Activated naive CD4-positive, alpha-beta T cell (primary cell): ENCODE measurements at places on chromosomes 16 and 17.

DNA sequence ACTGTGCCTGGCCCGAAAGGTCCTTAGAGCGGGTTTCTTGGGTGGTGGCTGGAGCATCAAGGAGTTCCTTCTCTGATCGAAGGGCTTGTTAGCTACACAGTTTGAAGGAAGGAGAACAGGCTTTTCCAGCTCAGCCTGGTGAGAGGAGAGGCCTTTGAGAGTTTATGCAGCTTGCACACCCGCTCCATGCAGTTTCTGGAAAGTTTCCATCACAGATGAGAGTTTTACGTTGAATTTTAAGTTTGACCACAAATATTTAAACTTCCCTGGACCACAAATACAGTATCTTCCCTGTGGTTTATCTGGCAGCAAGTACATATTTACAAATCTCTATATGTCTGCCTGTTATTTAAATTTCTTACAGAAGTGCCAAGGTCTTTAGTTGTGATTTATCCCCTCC is 56.8 kb downstream of the HIC1 start:
- DNase-seq, result no peak

GRCh38 chr16:31440516-31441184 is 1.9 kb downstream of the ZNF843 start:
- DNase-seq, result no peak

DNA sequence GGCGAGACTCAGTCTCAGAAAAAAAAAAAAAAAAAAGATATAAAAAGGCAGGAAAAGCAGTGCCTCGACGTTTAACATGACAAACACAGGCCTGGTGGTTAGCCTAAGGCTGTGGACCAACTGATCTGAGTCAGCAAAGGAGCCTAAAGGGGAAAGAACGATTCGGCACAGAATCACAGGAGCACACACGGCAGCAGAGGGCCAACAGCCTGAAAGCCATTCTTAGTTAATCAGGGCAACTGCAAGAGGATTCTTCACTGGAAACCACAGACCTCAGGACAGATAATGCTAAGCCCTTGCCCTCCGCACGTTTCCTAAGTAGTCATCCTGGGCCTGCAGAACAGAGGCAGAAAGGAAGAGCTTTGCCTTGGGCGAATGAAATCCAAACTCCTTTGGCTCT is 14.7 kb downstream of the TMEM11 start:
- DNase-seq, result no peak

DNA sequence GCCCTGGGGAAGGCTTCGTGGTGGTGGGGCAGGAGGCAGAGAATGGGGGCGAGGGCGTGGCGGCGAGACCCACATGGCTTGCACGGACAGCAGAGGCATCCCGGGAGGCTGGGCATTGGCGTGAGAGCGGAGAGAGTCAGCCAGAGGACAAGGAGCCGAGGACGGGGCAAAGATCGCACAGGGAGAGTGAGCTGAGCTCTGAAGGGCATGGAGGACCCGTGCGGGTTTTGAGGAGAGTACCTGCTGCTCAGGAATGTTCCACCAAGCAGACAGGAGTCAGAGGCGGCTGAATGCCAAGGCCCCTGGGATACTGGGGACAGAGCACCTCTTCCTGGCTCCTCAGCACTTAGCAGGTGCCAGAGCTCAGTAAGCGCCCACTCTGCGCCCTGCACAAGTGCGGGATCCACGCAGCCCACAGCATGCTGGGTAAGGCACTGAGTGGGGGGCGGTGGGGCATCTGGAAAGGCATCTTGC is 47.8 kb downstream of the ARHGAP27 start:
- no peak for DNase-seq

DNA sequence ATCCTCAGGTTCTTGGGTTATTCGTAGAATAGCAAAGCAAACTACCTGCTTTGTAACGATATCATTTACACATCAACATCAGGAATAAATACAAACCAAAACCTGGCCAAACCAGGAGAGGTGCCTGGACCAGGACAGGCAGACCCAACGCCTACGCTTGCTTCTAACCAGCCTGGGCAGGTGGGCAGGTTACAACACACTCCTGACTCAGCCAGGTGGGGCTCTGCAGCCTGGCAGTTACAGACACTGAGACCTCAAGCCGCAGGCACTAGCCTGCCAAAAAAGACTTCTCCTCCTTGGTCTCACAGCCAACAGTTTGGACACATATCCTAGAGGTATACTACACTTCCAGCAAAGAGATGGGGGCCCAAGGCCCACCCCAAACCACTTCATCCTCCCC is 14.0 kb downstream of the ANKRD11 start:
- DNase-seq, result no peak

GRCh38 chr17:61551255-61551742 is 39.7 kb downstream of the NACA2 start:
- no peak for DNase-seq

DNA sequence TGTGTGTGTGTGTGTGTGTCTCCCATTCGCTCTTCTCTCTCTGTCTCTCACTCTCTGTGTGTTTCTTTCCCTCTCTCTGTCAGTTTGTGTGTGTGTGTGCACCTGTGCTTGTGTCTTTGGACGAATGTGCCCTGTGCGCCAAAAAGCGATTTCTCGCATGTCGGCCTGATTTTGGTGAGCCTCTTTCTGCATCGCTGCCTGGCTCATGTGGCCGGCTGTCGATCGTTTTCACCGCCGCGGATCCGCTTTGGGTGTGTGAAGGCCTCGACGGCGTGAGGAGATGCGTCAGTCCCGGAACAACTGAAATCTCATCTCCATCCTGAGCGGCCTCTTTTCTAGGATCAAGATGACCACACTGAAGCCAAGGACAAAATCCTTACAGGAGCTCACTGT is 609.0 kb downstream of the KCNJ18 start:
- no peak for DNase-seq

- no peak for DNase-seq
Measured at GRCh38 chr16:61780161-61780560, 256.1 kb downstream of the CDH8 start.

DNA sequence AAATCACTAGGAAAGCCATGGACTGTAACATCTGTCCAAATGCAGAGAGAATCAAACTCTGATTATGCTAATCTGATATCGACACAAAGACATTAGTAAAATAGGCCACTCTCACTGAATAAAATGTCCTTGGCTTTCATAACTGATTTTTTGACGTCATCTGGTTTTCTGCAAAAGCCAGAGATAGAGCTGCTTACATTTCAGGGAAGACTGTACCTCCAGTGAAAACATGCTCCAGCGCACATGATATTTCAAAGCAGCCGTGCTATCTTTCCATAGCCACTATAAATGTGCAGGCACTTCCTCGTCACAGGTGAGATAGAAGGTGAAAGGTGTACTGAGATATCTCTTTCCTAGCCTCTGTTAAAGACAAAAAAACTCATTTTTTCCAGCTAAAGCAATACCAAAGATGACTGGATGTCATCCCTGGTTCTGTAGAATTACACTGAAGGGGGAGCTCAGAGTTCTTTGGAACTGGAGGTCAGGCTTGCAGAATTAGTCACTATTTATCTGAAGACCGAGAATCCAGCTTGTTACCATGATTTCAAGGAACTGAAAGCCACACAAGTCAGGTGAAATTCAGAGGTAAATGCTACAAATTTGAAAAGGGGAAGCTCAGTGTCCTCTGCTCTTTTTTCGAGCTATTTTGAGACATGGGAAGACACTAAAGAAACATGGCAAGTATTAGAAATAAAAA is 249.5 kb downstream of the CA10 start:
- DNase-seq, result no peak

DNA sequence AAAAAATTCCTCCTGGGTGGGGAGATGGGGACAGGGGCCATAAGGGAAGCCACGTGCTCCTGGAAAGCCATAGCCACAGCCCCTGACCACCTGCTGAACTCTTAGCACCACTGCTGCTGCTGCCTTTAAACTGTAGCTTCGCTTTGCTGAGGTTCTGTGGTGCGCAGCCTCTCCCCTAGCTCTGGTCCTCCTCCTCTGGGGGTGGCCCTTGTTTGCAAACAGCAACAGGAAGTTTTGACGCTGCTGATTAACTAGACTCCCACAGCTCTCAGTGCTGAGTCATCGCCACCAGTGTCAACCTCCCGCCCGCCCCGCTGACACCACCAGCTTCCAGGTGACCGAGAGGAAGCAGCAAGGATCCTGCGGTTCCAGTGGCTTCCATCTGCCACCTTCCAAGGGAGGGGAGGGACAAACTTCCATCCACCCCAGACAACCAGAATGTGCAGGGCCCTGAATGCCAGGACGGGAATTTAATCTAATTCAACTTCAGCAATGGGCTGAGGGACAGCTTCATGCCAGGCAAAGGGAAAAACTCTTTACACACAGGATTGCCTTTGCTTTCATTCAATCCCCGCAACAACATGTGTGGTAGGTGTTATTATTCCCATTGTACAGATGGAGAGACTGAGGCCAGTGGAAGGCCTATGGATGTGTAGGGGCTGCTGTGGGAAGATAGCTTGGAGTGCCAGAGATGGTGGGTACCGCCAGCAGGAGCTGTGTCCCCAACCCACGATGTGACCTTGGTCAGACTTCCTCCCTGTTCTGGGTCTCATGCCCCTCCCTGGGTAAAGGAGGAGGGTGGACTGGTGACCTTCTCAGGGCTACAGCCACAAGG is 8.1 kb upstream of the KIFC3 start:
- DNase-seq, result peak; percentile 15

DNA sequence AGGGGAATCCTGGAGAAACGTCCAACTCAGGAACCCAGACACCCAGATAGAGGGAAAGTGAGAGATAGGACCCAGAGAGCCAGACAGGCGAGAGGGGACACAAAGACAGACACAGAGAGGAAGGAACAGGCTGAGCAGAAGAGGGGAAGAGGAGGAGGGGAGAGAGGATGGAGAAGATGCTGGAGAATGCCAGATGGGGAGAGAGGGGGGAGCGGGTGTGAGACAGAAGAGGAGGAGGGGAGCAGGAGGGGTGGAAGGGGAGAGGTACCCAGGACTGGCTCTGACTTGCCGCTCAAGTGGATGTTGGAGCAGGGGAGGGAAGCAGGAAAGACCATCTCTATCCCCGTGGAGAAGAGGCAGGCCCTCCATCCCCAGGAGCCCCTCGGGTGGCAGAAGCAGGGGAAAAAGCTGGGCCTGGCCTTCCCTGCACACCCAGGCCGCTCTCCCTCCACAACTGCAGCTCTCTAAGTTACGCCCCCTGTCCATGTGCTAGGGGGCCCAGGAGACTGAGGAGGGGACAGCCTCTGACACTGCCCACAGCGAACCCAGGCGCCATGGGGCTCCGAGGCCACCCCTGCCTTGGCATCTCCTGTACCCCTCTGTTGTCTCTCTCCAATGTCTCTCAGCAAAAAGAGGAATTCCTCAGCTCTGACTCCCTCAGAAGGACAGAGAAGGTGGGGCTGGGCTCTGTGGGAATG is 4.8 kb downstream of the PPP1R9B start:
- DNase-seq, result no peak

- no peak for DNase-seq
Measured at GRCh38 chr16:84829168-84829965, 9.6 kb downstream of the CRISPLD2 start.

DNA sequence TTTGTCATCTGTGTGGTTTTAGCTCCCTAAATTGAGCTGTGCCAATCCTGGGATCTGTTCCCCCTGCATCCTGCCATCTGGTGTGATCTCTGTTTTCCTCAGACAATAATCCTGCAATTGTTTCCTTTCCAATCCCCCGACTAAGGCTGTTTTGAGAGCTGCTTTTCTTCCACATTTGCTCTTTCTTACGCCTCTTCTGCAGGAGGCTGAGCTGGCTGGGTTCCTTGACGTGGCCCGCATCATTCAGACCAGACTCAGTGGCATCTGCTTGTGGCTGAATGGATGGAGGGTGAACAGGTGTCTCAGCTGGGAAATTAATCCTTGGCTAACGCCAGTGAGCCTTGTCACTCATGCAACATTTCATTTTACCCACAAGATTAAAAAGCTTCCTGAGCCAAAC is 9.8 kb upstream of the MED9 start:
- DNase-seq, result no peak

GRCh38 chr17:77875881-77876509 is 82.5 kb upstream of the TNRC6C start:
- DNase-seq, result no peak

GRCh38 chr17:40600486-40601046 is 35.3 kb upstream of the CCR7 start:
- DNase-seq, result no peak

DNA sequence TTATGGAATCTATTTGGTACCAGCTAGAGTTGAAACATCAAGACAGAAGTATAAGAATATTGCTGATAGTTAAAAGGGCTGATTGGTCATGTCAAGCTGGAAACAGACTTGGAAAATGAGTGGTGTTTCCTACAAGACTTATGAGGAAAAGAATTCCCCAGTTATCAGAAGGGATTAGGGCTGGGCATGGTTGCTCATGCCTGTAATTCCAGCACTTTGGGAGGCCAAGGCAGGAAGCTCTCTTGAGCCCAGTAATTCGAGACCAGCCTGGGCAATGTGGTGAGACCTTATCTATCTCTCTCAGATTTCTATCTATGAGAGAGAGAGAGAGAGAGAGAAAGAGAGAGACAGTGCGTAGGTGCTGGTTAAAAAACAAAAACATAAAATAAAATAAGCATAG is 139.5 kb upstream of the PMFBP1 start:
- DNase-seq, result no peak

DNA sequence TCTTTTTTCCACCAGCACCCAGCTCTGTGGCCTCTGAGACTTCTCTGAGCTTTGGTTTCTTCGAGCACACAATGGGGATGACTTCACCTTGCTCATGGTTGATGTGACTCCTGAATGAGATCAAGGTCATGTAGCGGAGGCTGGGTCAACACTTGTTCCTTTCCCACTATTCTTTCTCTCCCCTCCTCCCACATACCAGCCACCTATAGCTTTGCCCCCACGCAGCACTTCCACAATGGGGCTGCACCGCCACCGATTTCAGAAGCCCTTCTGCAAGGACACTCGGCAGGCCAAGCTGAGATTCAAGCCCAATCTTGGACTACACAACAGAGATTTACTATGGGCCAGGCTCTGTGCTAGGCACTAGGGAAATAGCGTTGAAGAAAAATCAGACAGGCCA is 14.4 kb downstream of the TRIM25 start:
- no peak for DNase-seq

DNA sequence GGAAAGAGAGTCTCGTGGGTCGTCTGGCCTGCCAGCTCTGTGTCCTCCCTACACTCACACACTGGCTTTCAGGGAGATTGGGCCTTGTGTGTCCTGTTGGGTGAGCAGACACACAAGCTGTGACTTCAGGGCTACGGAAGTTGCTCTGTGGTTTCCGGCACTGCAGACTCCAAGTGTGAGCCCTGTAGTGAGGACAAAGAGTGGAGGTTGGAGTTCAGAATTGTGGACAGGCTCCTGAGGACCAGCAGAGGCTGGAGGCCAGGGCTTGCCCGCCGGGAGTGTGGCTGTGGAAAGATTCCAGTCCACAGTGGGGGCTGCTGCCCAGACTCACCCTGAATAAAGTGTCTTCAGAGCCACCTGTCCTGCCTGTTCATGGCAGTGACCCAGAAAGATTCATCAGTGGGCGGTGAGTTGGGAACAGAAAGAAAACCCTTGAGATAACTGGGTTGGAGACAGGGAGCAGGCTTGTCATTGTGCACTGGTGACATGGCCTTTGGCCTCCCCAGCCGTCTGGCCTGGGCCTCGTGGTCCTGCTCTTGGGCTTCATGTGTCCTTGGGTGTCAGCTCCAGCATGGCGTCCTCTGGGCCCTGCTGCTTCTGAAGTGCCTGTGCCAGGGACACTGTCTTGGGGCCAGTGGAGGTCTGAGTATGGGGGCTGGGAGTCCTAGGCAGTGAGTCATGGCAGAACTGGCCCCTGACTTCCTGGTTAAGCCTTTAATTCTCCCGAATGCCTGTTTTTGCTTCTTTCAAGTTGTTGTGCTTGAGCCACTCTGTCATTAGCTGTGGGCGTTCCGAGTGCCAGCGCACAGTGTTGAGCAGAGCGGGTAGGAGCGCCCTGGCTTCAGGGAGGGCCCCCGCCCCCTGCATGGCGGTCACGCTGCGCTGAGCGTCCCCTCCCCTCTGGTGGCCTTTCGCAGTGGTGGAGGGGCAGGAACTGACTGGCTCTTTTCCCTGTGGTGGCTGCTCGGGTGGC is 19.9 kb upstream of the ZNF750 start:
- DNase-seq, result peak; percentile 28
